ENCODE measurements at places on chromosomes 1 and 21.

DNA sequence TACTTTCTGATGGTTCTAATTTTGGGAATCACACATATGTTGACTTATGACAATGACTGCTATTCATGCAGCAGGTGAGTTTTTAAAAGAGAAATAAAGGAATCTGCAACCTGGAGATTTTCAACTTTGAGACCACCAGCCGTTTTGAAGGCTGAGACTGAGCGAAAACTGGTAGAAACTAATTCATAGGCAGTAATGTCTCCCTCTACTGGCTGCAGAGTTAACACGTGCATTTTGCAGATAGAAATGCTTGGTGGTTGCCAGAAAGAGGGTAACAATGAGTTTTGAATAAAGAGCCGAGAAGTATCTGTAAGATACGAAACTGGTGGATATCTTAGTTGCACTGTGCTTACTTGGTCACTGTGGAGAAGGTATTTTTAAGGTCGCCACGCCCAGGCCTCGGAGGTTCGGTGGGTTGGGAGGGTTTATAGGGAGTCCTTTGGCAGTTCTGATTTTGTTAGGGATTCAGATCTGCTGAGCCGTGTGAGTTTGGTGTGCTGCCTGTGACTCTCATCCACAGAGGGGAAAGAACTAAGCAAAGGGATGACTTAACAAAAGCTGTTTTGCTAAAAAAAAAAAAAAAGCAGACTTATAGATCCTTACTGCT lies 83.0 kb downstream of the RYR2 start:
- no peak for DNase-seq

DNA sequence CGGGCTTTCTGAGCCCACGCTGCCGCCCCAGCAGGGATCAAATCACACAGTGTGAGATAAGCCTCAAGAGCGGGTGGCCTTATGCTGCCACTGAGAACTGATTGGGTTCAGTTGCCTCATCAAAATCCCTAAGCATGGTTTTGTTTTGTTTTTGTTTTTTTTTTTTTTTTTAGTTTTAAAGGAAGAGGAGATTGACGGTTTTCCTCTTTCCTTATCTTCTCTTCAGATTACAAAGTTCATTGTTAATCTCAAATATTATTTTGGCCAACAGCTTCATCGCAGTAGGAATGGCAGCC lies 651 bp downstream of the COA6 start:
- no peak for DNase-seq

GRCh38 chr1:106457368-106457767 lies 599.1 kb upstream of the PRMT6 start:
- no peak for DNase-seq

GRCh38 chr1:215118081-215118480 lies 35.5 kb downstream of the KCNK2 start:
- DNase-seq = no peak

DNA sequence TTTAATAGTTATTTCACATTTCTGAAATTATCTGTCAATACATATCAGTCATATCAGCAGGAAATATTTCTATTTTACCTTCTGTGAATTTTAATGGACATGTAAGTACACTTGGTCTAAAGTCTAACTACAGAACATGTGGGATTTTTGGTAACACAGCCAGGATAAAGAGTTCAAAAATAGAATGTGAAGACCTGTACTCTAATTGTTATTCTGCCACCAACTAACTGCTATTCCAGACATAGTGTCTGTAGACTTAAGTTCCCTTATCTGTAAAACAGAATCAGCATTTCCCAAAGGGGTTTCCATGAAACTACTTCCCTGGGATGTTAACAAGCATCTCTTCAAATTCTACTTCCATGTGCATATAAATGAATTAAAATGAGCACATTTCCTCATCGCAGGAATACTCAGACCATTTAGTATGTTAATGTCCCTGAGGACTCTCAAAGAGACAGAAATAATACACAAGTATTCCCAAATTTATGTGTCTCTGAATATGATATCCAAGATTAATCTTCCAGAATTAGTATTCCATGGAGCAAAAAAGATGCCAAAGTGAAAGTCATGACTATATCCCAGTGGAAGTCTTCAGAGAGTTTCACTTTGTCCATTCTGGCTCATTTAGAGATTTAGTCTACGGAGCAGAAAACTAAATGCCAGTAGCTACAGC lies 325.6 kb downstream of the NEGR1 start:
- DNase-seq = no peak

DNA sequence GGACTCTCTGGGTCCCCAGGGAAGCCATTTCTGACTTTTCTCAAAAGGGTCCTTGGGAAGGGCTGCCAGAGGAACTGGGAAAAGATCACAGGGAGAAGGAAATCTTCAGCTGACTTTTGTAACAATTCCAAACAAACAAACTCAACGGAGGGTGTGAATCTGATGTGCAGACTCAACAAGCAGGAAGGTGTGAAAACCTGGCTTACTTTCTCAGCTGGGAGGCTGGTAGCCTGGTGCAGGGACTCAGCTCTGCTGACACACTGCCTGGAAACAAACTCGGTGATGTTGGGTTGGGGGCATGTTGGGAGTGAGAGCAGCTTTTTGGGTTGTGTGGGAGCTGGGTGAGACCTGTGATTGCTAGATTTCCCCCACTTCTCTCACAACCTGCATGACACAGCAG lies 10.2 kb upstream of the HSD3B2 start:
- DNase-seq = no peak

DNA sequence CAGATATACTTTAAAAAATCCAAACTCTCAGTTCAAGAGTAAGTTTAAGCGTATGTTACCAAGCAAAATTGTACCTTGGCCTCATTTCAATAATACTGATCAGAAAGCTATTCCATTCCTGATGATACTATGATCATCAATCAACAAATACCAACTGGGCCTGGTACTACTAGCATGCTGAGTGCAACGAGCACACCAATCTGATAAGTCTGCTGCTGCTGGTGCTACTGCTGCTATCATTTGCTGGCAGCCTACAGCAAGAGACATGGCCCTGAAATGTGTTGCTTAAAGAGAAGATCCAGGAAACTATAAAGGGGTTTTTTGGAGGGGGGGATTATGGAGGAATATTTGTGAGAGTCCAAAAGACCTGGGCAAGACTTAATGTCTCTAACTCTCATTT lies 39.7 kb downstream of the NME7 start:
- no peak for DNase-seq

GRCh38 chr1:118254491-118255425 lies 69.7 kb upstream of the SPAG17 start:
- no peak for DNase-seq

DNA sequence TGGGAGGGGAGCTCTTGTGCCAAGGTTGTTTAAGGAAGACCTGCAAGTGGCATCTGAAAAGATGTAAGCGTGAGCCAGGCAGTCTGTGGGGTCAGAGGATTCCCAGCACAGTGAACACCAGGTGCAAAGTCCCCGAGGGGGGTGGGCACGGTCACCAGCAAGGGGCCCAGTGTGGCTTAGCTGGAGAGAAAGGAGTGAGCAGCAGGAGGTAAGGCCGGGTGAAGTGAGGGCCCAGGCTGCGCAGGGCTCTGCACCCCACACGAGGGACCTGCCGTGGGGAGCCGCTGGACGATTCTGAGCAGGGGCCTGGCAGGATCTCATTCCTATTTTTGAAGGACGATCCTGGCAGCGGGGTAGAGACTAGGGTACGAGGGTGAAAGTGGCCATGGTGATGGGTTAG lies 4.1 kb downstream of the DDOST start:
- DNase-seq = no peak

- DNase-seq = no peak
Measured at GRCh38 chr1:87137342-87137739, 191.3 kb upstream of the LMO4 start.

DNA sequence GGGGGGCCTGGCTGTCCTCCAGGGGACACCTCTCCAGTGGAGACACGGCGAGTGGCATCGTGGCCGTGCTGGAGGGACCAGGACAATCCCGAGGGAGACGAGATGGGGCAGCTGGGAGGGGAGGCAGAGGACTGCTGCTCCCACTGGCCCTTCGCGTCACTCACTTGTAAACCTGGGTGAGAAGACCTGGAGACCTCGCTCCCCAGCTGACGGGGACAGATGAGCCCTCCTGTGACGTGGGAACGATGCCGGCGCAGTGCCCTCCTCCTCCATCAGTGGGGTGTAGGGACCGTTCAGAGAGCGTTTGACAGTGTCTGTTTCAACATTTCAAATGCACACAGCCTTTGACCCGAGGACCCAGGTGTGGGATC lies 4.6 kb downstream of the SPATC1L start:
- no peak for DNase-seq
